WERI-Rb-1 (cell line): ENCODE measurements at places on chromosomes 2 and 18.
A peak's percentile ranks its signal among the peaks of the same experiment; 100 is the strongest.

DNA sequence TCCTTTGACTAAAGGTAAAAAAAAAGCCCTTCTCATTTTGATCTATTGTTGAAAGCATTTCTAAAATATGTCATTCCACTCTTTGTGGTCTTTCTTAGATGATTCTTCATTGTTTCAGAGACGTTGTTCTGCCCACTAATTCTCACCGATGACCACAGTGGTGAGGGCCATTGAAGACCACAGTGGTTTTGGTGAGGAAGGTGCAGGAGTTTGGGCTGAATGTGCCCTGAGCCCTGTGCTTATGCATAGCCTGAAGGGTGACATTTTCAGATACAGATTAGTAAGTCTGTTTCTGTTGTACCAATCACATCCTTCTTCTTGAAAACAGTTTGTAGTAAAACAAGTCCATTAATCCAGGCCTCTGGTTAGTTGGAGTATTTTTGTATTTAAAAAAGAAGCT, 251.3 kb upstream of the ATP5MC3 start:
- no peak for DNase-seq

GRCh38 chr18:78986018-78986481, 6.4 kb downstream of the SALL3 start:
- peak; percentile 81 for DNase-seq

DNA sequence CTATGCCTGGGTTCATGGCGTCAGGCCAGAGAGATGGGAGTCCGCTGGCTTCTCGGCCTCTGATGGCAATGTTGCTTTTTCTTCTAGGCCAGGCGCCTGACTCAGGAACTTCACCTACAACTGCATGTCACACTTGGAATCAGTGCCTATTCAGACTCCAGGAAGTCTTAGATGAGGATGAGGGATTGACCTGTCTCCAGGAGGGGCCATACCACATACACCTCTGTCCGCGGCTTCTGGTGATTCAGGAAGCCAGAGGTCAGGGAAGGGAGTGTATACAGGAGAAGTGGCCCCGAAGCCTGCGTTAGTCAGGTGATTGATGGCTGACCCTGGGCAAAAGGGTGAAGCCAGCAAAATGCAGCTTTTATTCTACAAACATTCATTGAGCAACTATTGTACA, 109.1 kb upstream of the RMDN2 start:
- DNase-seq = no peak

DNA sequence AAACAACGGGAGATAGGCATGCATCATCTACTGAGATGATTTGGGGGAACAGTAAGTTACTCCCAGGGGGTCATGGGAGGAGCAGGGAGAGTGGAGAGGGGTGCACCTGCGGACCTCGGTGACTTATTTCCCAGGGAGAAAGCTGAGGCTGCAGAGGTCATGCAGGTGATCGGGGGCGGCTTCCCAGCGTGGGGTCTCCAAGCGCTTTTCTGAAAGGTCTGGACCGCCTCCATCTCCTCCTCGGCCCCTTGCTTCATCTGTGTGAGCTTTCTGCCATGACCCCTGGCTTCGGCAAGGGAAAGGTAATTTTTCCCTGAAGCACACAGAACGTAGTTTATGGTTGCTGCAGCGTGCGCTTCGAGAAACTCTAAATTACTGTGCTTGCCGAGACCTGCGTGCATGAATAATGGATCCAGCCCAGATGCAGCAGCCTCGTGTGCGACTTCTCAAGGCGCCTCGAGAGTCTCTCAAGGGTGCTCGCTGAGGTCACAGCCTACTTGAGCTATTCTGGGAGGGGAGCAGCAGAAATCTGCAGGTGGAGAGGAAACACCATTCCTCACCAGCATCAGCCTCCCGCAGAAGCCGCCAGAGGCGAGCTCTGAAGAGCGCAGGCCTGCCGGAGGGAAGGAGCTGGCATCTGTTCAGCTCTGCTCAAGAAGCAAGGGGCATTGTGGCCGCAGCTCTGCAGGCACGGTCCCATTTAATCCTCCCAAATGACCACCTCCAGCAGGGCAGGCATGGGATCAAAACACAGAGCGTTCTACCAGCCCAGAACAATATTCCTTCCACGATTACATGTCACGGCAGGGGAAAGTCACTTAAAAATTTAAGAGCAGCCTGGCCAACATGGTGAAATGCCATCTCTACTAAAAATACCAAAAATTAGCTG, 308.4 kb upstream of the MYT1L start:
- DNase-seq = no peak

GRCh38 chr2:54469484-54470053, 13.4 kb downstream of the SPTBN1 start:
- no peak for DNase-seq

DNA sequence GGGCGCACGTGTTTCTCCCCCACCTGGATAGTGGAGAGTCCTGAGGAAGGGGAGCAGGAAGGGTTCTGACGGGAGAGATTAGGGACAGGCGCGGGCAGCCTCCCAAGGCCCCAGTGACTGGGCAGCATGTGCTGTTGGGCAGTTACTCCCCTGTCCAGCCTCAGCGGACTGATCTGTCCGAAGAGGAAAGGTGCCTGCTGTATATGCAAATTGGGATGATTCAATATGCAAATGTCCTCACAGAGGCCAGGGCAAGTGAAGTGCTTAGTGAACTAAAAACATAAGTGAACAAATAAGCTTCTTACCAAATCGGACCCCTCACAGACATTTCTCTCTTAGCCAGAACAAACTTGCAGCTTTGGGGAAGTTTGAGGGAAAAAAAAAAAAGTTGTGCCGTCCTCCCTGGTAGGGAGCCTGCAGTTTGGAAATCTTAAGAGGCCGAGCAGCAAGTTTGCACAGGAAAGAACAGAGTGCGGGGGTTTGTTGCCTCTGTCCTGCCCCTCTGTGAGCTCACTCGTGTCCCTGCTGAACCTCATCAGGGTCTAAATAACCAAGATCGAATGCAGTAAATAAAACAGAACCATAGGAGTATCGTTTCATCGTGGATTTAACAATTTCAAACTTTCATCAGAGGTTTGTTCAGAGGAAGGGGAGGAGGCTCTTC, 141.4 kb downstream of the KCTD1 start:
- no peak for DNase-seq

GRCh38 chr18:4720518-4720917, 265.4 kb upstream of the DLGAP1 start:
- no peak for DNase-seq

DNA sequence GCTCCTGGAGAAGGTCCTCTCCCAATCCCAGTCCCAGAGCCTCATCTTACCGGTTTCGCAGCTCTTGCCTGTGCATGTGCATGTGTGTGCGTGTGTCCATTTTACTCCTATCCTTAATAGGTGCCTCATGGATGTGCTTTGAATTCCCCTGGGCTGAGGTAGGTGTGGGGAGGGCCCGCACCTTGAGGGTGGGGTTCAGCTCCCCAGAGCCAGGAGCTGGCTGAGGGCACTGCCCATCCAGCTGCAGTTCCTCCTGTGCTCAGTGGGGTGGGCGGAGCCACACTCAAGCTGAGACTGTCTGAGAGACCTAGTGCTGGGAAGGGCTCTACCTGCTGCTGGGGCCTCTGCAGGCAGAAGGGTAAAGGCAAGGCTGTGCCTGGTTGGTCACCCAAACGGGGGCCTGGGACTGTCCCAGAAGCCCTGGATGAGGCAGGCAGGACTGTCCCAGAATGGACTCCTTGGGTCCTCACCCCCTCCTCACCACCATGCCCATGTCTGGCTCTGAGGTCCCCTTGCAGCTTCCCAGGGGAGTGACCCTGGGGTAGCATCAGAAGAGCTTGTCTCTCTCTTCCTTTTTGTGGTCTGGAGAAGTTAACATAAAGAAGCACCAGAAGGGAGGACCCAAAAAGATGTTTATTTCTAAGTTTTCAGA, 8.9 kb downstream of the GDF7 start:
- DNase-seq = peak; percentile 55

GRCh38 chr2:108268001-108268400, 20.7 kb upstream of the SULT1C2 start:
- no peak for DNase-seq

- no peak for DNase-seq
Measured at GRCh38 chr2:149732730-149733290, 145.2 kb upstream of the MMADHC start.

DNA sequence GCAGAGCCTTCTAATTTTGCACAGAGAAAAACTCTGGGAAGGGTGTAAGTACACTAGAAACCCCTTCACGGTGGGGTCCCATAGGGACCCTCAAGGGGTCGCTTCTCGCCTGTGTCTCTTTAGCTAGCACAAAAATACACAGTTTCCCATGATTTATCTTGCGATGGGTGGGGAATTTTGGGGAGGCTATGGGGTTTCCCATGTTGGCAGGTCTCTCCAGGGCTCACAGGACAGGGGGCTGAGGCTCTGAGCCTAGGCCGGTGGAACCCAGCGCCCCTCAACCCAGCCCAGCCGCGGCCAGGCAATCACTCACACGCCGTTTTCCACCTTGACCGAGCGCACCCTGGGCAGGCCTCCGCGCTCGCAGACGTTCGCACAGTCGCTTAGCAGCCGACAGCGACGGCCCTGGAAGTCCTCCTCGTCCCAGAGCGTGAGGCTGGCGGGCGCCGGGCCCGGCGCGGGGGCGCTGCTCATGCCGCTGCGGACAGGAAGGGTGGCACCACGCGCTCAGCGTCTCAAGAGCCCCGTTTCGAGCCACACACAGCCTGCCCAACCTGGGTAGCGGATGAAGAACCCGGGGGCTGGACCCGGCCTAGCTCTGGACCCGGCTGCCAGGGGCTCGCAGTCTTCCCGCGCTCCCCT, 398 bp downstream of the CRYBA2 start:
- no peak for DNase-seq

- no peak for DNase-seq
Measured at GRCh38 chr2:46747297-46747818, 168.2 kb downstream of the MCFD2 start.

DNA sequence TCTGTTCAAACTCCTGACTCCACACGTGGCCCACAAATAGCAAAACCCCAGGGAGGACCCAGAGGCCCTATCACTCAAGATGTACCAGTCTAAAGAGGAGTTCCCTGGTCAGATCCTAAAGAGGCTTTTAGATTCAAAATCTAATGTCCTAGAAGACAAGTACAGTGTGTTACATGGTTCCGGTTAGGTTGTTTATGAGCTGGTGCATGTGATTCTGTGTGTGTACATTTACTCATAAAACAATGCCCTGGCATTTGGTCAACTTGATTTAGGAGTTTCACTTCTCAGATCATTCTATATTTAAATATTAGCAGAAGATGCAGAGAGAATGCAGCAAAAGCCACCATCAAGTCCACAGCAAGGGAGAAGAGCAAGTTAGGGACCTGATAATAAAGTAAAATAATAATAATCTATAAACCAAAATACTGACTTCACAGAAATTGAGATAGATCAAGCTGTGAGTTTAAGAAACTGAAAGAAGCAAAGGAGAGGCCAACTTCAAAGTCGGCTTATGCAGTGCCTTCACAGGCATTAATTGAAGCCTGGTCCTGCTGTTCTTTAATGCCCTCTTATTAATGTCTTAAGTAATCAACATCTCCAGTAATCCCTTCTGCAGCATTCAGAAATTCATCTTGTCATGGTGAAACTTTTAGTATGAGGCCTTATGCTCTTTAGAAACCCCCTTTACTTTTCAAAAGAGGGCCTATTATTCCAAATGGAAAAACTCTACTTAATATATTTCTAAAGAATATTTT, 4.2 kb upstream of the AP1S3 start:
- peak; percentile 39 for DNase-seq
